Activated naive CD4-positive, alpha-beta T cell treated with Interleukin-2 at 50 U/mL for 16 hours (primary cell): ENCODE measurements at places on chromosomes 11 and 22.

- no peak for DNase-seq
Measured at GRCh38 chr11:68549789-68550484, 89.4 kb downstream of the PPP6R3 start.

- no peak for DNase-seq
Measured at GRCh38 chr11:110059706-110060463, 33.3 kb upstream of the ZC3H12C start.

DNA sequence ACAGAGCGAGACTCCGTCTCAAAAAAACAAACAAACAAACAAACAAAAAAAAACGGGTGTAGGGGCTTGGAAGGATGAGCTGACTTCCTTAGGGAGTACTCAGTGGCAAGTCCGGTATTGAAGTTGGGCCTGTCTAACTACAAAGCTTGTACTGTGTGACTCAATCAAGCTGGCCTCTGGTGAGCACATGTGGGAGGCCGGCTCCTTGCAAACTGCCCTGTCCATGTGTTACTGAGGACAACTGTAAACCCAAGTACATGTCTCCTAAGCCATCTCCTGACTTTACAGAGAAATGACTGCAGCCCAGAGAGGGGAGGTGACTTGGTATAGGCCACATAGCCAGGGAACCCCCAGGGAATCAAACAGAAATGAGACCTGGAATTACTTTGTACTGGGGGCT lies 11.6 kb downstream of the RIBC2 start:
- no peak for DNase-seq

- DNase-seq: no peak
Measured at GRCh38 chr11:17066691-17067090, 10.8 kb downstream of the RPS13 start.

DNA sequence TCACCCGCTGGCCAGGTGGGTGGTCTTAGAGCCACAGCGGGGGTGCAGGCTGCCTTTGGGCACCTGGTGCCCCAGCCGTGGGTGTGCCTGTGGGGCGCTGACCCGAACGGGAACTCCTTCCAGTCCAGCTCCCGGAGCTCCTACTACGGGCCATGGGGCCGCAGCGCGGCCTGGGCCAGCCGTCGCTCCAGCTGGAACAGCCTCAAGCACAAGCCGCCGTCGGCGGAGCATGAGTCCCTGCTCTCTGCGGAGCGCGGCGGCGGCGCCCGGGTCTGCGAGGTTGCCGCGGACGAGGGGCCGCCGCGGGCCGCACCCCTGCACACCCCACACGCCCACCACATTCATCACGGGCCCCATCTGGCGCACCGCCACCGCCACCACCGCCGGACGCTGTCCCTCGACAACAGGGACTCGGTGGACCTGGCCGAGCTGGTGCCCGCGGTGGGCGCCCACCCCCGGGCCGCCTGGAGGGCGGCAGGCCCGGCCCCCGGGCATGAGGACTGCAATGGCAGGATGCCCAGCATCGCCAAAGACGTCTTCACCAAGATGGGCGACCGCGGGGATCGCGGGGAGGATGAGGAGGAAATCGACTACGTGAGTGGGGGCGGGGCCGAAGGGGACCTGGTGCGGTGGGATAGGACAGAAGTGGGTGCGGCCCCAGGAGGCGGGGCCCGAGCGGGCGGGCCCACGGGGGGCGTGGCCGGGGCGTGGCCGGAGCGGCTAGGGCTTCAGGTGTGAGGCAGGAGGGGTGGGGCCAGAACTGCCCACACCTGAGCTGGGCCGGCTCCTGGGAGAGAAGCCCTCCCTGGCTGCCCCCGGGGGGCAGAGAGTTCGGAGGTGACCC lies 91.5 kb downstream of the CACNA1I start:
- peak; percentile 77 for DNase-seq

DNA sequence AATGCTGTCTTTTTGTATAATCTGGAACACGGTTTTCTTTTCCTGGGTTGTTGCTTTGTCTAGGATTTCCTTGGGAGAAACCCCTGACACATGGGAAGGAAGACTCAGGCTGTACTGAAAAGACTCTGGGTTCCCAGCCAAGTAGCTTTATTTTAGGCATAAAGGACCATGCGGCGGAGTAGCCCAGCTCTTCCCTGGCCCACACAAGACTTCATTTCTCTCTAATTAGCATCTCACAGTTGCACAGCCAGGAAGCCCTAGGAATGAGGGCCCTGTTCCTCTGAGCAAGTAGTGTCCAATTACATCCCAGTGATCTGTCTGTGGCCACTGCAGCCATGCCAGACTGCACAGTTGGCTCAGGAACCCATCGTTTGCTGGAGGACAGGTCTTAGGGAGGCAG lies 319.5 kb downstream of the TENM4 start:
- DNase-seq: no peak

GRCh38 chr11:535519-536454 lies at the start of gene HRAS:
Gene HRAS, minus strand, starts transcription at chr11:535576.
- DNase-seq: peak; percentile 96

- no peak for DNase-seq
Measured at GRCh38 chr11:118227865-118228785, 3.3 kb upstream of the JAML start.

DNA sequence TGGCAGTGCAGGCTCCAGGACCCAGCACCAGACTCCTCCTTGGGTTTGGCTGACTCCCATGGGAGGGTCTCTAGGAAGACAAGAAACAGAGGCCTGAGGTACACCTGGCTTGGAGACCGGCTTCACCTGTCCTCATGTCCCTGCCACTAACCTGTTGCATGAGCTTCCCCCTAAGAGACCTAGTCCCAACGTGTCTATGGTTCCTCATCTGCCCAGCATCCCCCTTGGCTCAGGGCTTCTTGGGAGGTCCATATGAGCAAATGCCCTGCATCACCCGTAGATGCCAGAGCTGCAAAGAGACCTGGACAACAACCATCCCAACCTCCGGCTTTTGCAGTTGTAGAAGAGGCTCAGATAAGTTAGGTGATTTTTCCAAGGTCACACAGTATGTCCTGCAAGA lies 123.5 kb downstream of the BUD13 start:
- no peak for DNase-seq

DNA sequence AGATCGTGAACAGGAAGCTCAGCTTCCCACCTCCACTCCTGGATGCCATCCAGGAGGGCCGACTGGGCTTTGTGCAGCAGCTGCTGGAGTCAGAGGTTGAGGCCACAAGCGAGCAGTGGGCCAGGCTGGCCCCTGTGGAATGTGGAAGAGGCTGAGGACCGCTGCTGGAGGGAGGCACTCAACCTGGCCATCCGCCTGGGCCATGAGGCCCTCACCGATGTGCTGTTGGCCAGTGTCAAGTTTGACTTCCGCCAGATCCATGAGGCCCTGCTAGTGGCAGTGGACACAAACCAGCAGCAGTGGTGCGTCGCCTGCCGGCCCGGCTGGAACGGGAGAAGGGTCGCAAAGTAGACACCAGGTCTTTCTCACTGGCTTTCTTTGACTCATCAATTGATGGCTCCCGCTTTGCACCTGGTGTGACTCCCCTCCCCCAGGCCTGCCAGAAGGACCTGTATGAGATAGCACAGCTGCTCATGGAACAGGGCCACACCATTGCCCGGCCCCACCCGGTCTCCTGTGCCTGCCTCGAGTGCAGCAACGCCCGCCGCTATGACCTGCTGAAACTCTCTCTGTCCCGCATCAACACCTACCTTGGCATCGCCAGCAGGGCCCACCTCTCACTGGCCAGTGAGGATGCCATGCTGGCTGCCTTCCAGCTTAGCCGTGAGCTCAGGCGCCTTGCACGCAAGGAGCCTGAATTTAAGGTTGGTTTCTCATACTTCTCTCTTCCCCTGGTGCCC lies 24.9 kb downstream of the ART5 start:
- DNase-seq: no peak

GRCh38 chr22:24601217-24602104 lies 1.5 kb upstream of the GGT1 start:
- DNase-seq: no peak

GRCh38 chr11:101738452-101738851 lies 154.6 kb upstream of the TRPC6 start:
- no peak for DNase-seq

DNA sequence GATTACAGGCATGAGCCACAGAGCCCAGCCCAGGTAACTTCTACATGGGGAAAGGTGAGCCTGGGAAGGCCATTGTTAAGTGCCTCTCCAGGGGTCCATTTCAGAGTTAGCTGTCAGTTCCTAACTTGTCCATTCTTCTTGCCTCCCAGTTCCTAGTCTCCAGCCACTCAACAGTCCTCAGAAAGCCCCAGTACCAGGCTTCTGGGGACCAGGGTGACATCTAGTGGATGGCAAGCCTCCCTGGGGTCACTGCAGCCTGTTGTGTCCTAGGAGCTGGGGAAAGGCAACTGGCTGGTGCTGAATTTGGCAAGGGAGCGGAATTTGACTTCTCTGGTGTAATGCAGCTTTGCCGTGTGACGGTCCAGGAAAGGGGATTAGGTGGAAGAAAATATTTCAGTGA lies 2.1 kb downstream of the LGALS12 start:
- DNase-seq: no peak

DNA sequence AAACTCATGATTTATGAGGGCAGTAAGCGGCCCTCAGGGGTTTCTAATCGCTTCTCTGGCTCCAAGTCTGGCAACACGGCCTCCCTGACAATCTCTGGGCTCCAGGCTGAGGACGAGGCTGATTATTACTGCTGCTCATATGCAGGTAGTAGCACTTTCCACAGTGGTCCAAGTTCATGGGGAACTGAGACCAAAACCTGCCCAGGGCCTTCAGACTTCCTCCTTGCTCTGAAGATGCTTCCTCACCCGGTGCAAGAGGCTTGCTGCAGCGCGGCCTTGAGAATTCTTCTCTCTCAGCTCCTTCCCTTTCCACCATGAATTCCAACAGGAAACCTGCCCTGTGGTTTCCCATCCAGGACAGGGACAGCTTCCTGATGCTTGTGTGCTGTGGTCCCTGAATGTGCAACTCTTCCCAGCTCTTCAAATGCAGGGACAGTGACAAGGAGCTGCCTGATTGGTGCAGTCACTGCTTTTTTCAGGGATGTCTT lies 53.9 kb downstream of the GGTLC2 start:
- DNase-seq: no peak

DNA sequence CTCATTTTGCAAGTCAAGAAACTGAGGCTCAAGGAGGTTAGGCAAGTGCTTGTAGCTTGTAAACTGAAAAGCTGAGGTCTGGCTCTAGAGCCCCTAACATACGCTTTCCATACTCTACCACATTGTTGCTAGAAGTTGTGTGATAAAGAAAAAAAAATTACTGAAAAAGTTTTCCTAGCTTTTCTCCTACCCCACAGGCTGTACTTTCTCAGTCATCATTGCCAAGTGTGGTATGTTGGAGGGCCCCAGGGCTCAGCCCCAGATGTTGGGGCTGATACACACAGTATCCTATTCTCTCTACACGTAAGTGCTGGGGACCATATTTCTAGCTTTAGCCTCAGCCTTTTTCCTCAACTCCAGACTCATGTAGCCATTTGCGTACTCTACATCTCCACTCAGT lies 16.0 kb downstream of the KREMEN1 start:
- DNase-seq: no peak

GRCh38 chr11:72629266-72629665 lies 45.0 kb downstream of the PDE2A start:
- DNase-seq: no peak

GRCh38 chr11:12086271-12087074 lies 23.9 kb upstream of the MICAL2 start:
- no peak for DNase-seq
